Fibroblast of skin of left biceps (primary cell): ENCODE measurements at places on chromosomes 3 and 15.

DNA sequence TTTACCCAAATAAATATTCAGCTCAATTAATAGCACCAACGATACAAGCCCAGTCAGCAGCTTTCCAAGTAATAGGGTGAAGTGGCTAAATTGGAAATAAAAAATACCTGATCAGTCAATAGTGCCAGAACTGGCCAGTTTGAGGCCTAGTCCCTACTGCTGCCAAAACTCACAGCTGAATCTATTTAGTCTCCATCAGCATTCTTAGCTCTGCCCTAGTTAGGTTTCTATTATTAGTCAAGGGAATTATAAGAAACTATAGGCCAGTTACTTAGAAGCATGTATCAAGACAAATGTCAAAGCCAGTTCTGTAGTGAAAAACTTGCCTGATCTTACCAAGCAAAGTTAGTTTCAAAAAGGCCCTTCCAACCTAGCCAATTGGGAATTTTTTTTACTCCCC lies 146.2 kb upstream of the ZBTB20 start:
- DNase-seq: no peak

GRCh38 chr3:15113471-15113870 lies 14.5 kb upstream of the RBSN start:
- DNase-seq: no peak

GRCh38 chr3:60277361-60277800 lies 973.9 kb downstream of the FHIT start:
- DNase-seq: no peak

GRCh38 chr15:97995881-97996603 lies 35.5 kb downstream of the ARRDC4 start:
- no peak for DNase-seq

DNA sequence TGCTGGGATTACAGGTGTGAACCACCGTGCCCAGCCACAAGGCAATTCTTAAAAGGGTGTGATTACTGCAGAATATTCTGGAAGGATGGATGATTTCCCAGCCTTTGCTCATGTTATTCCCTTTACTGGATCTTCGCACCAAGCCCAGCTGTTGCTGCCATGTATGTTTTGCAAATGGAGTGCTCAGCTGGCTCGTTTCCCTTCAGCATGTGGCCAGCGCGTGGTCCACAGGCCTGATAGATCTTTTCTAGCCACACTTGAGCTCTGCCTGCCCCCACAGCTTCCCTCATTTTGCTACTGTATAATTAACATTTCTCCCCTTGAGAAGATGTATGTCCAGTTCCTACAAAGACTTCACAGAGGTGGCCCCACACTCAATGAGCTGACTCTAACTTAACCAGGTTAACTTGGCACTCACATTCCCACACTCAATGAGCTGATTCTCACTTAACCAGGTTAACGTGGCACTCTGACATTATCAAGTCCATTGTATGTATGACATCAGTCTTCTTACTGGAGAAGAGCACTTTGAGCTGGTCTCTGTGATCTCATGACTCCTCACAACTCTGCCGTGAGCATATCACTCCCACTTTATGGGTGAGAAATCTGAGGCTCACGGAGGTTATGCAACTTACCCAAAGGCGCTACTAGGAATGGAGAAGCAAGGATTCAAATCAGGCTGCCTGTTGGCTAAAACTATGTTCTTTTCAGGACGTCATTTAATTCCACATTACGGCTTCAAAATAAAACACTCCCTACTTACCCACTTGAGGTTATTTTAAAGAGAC lies 49.2 kb downstream of the TM4SF4 start:
- DNase-seq: no peak

GRCh38 chr3:30370681-30371271 lies 235.6 kb upstream of the TGFBR2 start:
- peak; percentile 37 for DNase-seq

DNA sequence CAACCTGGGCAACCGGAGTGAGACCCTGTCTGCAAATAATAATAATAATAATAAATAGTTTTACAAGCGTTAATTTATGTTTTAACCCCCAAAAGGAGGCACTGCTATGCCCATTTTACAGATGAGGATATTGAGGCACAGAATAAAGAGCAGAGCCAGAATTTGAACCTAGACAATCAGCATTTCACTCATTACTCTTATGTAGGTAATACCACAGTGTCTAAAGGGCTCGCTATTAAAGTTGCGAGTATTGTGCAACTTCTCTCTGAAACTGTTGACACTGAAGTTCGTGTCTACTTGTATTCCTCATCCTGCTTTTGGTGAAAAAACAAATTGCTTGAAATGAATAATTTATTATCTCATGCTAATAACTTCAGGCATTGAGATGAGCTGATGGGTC lies 2.8 kb downstream of the C2CD4A start:
- no peak for DNase-seq

- DNase-seq: peak; percentile 97
These were observed 528.8 kb upstream of the NAALADL2 start for GRCh38 chr3:174330303-174330702.

GRCh38 chr3:143562789-143563188 lies 285.5 kb downstream of the SLC9A9 start:
- DNase-seq: no peak

DNA sequence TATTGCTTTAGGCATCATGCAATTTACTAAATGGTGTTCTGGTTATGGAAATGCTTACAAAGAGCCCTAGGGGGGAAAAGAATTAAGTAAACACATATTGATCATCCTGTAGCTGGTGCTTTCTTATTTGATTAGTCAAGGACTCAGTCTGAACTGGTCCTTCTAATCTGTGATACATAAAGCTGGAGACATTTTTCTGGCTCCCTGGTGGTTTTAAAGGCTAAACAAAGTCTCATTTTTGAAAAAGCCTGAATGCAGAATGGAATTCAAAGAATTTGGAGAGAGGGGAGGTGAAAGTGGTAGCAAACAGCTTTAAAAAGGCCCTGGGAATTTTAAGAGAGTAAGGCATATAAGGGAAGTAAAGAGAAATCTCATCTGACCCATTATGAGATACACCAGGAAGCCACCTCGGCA lies 149.7 kb downstream of the RBMS3 start:
- peak; percentile 72 for DNase-seq

- no peak for DNase-seq
These were observed 19.6 kb downstream of the CCR8 start for GRCh38 chr3:39349080-39349479.

DNA sequence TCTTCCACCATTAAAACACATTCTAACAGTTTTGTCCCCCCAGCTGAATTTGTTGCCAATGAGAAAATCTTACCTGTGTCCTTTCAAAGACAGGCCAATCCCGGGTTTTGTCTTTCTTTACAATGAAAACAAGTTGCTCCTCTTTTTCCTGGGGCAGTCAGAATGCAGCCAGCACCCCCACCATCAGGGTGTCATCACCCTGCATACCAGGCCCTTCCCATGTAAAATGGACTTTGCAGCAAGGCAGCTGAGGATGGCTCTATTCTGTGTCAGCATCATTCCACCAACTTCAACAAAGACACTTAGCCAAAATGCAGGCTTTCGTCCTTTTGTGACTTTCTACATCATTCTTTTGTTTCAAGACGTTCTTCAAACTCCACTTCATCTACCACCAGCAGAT lies 490.9 kb downstream of the OCA2 start:
- DNase-seq: no peak

DNA sequence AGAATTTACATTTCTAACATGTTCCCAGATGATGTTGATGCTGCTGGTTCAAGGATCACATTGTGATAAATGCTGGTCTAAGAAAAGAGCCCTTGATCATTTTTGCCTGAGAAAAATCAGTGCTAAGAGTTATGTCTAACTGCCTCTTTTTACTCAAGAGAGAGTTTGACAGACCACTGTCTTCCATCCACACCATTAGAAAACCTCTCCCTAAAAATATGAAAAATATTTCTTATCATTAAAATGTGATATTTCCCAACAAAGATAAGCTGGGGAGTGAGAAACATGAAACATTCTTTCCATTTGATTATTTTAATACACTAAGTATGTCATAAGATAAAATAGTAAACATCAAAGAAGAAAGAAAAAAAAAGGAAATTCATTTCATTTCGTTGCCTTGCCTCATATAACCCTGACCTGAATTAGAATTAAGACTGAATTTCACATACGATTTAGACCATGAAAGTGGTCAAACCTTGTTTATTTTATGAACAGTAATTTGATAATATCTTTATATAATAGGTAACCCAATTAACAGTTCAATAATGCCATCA lies 471.8 kb upstream of the ARHGEF26 start:
- no peak for DNase-seq

DNA sequence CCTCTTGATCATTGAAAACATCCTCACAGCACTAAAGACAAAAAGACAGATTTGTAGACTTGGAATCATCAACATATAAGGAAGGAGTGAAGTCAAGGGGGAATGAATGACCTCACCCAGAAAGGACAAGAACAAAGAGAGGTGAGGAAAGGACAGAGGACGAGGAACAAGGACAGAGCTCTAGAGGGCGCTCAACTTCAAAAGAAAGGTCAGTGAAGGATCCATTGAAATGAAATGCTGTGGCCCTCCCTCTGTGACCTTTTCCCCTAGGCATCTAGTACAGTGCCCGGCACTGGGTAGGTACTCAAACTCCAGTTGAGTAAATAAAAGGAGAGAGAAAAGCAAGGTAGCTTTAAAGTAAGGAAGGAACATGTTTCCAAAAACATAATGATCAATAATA lies 2.6 kb downstream of the ATP8B4 start:
- DNase-seq: no peak
